ENCODE measurements at places on chromosomes 1 and 21.

DNA sequence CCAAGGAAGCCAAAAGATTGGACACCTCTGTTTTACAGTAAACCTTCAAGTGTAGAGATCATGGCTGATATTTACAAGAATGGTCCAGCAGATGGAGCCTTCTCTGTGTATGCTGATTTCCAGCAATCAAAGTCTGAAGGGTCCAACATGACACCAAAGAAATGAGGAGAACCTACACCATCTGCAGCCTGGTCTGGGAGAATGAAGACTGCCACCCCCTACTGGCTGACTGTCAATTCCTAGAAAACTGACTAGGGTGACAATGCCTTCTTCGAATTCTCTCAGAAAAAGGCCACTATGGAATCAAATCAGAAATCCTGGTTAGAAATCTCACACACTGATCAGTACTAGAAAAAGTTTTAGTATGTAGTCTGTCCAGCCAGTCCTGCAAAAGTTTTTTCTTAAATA is 83.3 kb downstream of the CDC42BPA start:
- DNase-seq, result no peak

- DNase-seq, result no peak
Measured at GRCh38 chr1:66243548-66244130, 290.3 kb upstream of the SGIP1 start.

DNA sequence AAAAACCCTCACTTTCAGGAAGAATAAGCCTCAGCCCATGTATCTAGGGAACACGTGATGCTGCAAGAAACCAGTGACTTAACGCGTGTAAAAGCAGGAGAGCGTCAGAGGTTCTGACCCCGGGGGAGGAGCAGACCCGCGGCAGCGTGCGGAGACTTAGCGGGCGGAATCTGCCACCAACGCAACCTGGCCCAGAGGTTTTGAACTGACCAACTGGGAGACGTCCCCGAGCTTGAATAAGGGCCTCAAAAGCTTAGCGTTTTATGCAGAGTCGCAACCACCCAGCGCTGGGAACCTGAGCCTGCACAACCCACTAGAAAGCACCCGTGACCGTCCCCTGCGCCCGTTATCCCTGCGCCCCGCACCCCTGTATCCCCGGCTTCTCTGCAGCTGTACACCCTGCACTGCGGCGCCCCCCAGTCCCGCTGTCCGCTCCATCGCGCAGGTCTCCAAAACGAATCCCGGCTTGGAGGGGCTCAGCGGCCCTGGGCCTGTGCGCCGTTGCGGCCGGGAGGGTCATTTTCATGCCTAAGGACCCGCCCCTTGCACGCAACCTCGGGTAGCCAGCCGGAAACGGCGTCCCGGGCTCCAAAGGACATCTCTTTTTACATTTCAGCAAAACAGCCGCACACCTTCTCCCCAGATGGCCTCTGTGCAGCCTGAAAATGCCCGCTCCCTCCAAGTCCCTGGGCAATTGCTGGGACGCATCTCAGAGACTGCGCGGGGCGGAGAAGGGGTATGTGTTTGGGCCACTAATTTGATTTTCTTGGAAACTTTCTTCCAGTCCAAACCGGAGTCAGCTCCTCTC is 29.4 kb upstream of the TRIM17 start:
- no peak for DNase-seq

GRCh38 chr1:29342983-29343382 is 106.7 kb downstream of the PTPRU start:
- DNase-seq, result no peak

DNA sequence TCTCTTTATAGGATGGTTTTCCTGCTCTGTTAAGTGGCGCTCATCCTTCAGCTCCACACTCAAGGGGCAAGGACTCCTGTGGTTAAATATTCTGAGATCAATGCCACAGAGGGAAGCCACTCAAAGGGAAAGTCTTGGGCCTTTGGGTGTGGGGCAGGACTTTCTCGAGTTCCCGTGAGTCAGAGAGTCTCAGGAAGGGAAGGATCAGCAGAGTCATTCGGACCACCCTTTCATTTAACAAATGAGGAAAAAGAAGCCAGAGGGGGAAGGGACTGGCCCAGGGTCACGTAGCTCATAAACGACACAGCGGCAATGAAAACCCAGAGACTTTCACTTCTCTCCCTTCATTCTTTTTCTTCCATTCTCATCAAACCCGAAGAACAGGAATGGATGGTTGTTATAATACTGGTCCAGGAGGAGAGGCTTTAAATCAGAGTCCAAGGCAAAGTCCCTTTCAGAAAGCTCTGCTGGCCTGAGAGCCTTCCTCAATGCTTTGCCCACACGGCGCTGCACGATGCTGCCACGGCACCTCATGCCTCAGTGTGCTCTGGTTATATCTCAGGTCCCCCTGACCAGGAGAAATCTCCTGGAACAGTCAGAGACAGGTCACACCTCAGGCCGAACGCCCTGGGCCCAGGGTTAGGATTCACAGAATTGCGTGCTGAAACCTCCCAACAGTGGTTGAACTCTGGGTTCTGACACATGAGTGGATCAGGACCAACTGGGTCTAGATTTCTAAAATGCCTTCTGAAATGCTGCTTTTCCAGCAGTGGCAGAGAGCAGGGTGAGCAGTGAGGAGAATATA is 65.3 kb downstream of the TENT5C start:
- no peak for DNase-seq

- DNase-seq, result no peak
Measured at GRCh38 chr1:241061062-241061461, 295.9 kb downstream of the RGS7 start.

DNA sequence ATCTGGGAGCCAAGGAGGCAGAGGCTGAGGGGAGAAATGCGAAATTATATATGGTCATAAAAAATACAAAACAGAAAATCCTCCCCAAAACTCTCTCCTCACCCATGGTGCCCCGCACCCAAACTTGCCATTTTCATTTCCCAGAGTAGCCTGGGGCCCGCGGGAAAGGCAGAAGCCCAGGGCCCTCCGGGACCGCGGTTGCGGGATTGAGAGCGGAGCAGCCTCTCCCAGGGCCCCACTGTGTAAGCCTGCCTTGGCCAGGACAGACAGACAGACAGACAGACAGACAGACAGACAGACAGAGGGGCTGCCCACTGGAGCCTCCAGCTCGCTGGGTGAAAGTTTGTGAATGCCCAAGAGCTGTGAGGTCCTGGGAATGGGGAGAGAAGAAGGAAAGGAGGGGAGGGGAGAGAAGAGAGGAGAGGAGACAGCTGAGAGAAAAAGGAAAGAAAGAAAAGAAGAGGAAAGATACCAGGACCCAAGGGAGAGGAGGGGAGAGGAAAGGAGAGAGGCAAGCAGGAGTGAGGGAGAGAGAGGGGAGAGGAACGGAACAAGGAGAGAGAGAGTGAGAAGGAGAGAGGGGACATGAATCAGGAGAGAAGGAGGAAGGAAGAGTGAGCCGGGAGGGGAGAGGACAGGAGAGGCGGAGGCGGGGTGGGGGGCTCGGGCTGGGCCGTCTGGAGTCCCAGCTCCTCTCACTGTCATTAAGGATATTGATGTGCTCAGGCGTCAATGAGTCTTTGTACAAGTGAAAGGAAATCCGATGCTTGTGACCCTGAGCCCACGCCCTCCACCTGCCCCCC is 69.3 kb upstream of the CASZ1 start:
- no peak for DNase-seq

- DNase-seq, result no peak
Measured at GRCh38 chr21:34243562-34243961, 120.2 kb upstream of the KCNE2 start.
